Sigmoid colon (tissue), 7 donors: ENCODE measurements at places on chromosomes 12 and 14.

DNA sequence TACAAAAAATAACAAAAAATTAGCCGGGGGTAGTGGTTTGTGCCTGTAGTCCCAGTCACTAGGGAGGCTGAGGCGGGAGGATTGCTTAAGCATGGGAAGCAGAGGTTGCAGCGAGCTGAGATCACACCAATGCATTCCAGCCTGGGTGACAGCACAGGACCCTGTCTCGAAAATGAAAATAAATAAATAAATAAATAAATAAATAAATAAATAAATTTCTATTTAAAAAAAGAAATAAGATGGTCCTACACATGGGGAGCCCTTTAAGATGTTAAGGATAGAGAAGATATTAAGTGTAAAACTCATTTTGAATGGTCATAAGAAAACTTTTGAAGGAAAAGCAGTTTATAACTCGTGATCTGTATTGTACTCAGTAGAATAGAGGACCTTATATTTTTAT, 8.2 kb upstream of the MRPL42 start:
- H3K36me3 ChIP-seq: no peaks in the 10 kb centered on the region
- no peaks in the 10 kb centered on the region for H3K27me3 ChIP-seq
- H3K4me1 ChIP-seq: no peaks in the 10 kb centered on the region
- no peak for DNase-seq

- peaks cover 6% of the 10 kb centered on the region for H3K4me1 ChIP-seq
- H3K27me3 ChIP-seq: no peaks in the 10 kb centered on the region
- no peak overlapping the region for H3K27ac ChIP-seq
- DNase-seq: no peak
Measured at GRCh38 chr14:65042731-65043372, 56.2 kb downstream of the FNTB start.

DNA sequence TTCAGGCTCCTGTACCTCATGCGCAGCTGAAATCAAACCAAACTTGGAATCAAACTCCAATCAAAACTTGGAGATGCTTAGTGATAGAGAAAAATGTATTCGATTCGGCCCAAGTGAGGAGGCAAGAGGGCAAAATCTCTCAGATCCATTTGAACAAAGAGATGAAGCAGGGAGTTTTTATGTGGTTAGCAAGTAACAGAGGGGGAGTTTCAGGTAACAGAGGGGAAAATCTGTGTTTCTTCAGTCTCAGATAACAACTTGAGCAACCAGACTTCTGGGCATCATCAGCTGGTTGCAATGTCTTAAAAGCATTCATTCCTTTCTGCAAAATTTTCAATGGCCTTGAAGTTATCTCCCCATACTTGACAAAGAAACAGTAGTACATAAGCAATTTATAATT, 245.1 kb upstream of the AVPR1A start:
- DNase-seq: no peak
- no peaks in the 10 kb centered on the region for H3K27me3 ChIP-seq
- no peaks in the 10 kb centered on the region for H3K4me1 ChIP-seq
- no peak overlapping the region for H3K27ac ChIP-seq
- H3K4me3 ChIP-seq: no peak overlapping the region

GRCh38 chr12:83432176-83432719, 745.5 kb downstream of the TMTC2 start:
- no peaks in the 10 kb centered on the region for H3K27me3 ChIP-seq
- H3K27ac ChIP-seq: no peak overlapping the region
- H3K36me3 ChIP-seq: no peaks in the 10 kb centered on the region
- DNase-seq: no peak
- H3K4me1 ChIP-seq: no peaks in the 10 kb centered on the region

DNA sequence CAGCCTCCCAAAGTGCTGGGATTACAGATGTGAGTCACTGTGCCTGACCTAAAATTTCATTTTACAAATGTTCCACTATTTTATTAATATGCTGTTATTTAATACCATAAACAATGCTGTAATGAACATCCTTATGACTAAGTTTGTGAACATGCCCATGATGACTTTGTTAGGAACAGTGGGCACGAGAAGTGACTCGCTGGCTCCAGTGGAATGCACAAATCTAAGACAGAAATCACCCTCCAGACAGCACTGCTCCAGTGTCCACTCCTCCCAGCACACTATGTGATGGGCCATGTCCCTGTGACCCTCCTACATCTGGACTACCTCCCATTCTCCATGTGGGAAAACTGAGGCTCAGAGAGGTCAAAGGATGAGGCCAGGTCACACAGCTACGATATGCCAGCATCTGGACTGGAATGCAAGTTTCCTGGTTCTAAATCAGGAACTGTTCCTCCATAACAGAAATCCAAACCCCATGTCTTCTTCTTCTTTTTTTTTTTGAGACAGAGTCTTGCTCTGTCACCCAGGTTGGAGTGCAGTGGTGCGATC, 57.9 kb downstream of the GPR68 start:
- H3K4me3 ChIP-seq: no peak overlapping the region
- H3K27me3 ChIP-seq: no peaks in the 10 kb centered on the region
- no peak for DNase-seq
- H3K36me3 ChIP-seq: peaks cover 45% of the 10 kb centered on the region
